ENCODE measurements at places on chromosomes 4 and X. TPM values are rescaled to one million over a fixed set of nuclear protein-coding genes. Genes with fewer than 3 reads are reported as not detected.

GRCh38 chrX:8848441-8848840 lies 47.3 kb upstream of the FAM9A start:
- no peak for DNase-seq

DNA sequence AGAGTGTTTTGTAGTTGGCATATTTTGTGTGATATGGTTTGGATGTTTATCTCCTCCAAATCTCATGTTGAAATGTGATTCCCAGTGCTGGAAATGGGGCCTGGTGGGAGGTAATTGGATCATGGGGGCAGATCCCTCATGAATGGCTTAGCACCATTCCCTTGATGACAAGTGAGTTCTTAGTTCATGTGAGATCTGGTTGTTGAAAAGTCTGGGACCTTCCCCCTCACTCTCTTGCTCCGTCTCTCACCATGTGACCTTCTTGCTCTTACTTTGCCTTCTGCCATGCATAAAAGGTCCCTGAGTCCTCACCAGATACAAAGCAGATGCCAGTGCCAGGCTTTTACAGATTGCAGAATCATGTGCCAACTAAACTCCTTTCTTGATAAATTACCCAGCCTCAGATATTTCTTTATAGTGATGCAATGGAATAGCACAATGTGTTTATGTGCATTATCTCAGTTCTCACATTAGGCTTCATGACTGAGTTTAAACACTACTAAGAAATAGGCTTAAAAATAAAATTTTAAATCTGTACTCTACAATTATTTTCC lies 1348.8 kb downstream of the STIM2 start:
- DNase-seq = no peak

Gene FGF13
- 1.3 TPM for total RNA-seq

Gene COL4A6
- total RNA-seq = 1.1 TPM

Gene NPY1R
- total RNA-seq = 2.4 TPM

DNA sequence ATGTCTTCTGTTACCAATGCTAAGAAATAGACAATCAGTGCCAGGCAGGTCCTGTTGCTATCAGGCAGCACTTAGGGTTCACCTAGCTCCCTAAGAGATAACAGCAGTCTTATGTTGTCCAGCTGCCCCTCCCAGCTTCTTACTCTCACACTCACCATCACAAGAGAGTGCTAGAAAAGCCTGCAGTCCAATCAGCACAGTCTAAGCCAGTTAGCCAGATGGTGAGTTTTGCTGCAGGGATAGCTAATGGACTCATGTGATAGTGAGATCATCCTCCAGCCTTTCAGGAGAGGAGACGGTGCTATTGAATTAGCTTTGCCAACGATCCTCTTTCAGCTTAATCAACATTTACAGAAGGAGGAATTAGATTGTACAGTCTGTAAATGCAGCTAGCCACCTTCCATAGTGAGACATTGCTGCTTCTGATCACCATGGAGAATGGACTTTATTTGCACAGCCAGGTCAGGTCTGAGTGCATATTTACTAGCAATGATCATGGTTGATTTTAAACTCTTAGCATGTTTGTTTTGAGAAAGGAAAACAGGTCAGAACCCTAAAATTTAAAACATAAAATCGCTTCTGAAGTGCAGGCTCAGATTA lies 438.3 kb downstream of the CENPC start:
- no peak for DNase-seq

Gene SSX2B
- not detected for total RNA-seq

Gene CCKAR
- not detected for total RNA-seq

- DNase-seq = no peak
These were observed 178.4 kb upstream of the GPRIN3 start for GRCh38 chr4:89486042-89486441.

DNA sequence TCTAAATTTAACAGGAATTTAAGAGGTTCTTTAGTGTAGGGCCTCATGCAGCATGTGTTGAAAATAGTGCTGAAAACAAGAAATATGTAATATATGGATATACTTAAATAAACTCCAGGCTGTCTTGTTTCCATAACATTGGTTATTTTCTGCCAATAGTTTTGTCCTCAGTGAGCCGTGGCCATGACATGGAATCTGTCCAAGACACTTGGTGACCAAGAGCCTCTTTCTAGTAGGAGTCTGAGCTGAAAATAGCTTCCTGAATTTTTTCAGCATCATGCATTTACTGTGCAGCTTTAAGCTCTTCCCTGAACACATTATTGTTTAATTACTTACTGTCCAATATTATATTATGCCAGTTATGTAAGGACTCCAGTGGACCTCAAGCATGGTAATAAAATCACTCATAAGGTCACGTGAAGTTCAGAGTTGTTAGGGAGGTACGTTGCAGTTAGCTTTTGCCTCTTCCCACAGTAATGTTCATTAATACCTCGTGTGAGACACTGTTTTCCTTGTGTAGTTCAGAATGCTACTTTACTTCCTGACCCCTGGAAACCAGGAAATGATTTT lies 488.2 kb downstream of the GRID2 start:
- no peak for DNase-seq

GRCh38 chr4:121182296-121182695 lies 18.2 kb upstream of the TNIP3 start:
- no peak for DNase-seq

Gene SATL1
- not detected for total RNA-seq

DNA sequence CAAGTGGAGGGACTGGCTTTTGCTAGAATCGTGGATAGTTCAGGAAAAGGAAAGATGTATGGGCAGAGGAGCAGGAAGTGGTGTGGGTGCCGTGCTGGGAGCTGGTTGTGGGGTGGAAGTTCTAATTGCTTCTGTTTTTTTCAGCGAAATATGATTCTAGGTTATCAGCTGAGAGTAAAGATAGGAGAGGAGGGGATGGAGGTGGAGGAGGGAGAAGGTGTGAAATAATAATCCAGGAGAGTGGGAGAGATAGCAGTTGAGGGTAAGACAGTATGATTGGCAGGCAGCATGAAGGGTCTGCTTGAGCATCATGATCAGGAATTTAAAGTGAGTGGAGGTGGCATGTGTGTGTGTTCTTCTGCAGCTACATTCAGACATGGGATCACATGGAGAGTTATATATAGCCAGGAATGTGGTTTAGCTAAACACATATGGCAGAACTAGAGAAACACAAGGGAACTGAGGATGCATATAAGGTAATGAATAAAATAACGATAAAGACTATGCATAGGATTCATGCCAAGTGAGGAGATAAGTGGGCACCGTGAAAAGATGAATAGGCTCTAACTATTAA lies 133.7 kb downstream of the ANK2 start:
- no peak for DNase-seq

DNA sequence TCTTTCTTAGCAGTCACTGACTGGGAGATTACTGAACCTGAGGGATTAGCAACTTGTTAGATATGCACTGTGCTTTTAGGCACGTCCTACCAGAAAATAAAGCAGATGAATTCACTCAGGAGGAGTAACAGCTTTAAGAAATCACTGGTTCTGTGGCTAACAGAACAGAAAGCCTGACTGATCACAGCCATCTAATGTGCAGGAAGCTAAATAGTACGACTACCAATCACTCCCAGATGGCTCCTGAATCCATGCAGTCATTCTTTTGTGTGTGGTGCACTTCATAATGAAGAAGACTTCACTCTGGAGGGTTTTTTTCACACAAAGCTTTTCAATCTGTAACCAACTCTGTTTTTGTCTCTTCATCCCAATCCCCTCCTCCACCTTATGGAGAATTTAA lies 305.3 kb upstream of the INTU start:
- no peak for DNase-seq

DNA sequence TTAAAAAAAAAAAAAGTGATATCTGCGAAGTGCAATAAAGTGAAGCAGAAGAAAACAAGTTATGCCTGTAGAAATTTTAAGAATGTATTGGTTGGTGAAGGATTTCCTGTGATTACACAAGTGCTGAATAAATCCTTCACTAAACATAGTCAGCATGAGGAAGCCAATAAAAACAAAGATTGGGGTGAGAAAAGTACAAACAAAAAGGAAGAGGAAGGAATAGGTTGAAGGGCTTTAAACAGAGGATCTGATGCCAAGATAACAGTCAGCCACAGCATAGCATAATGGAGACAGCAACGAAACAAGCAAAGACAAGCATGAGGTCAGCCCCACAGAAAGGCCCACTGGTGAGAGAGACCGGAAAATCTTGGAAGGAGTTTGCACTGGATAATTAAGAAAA lies 372.2 kb downstream of the ADAM29 start:
- DNase-seq = no peak

DNA sequence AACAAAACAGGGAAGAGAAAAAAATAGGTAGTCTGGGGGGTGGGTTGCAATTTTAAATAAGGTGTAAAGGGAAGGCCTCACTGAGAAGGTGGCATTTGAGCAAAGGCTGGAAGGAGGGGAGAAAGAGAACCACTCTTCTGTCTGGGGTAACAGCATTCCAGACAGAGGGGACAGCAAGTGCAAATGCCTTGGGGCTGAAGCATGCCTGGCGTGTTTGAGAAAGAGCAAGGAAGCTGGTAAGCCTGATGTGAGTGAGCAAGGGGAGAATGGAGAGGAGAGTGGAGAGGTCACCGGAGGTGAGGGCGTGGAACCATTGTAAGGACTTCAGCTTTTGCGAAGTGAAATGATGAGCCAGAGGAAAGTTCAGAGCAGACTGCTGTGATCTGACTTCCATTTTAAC lies 19.7 kb upstream of the DOCK11 start:
- no peak for DNase-seq

DNA sequence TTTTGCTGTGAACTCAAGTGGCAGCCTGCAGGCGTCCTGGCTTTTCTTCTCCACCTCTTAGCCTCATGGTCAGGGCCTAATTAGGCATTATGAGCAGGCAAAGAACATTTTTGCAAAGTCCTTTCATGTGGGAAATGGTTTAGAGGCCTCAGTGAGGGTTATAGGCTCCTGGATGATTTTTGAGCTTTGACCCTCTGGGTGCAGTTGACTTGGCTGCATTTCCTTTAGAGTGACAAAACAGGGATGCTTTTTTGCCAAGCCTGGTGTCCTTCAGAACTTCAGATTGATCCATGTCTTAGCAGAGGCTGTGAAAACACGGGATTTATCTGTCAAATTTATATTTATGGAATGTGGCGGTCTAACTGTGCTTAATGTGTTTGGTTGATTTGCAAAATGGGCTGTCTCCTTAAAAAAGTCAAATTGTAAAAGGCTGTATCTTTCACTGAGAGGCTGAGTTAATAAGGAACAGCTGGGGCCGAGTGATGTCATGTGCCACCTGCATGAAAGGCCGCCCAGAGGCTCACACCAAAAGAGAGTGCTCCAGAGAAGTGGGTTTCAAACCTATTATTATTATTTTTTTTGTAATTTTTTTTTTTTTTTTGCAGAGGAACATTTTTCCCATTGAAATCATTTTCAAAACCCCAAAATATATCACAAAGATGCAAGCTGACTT lies 192.2 kb upstream of the ARX start:
- DNase-seq = no peak

DNA sequence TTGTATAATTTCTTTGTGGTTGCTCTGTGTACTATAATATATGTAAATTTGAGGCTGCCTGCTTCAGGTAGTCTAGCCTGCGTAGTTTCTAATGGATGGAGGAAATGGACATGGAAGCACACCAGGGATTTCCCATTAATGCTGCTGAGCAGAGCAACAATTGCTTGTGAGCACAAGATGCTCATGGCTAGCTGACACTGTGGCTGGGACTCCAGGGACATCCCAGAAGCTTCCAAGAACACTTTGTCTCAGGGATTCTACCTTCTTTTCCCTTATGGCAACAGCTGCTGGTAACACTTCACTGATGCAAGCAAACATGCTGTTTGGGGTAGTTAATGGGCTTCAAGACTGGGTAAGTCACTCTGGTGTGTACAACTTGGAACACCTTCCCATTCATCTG lies 66.1 kb downstream of the TENT5D start:
- no peak for DNase-seq

GRCh38 chr4:111506706-111507105 lies 638.5 kb upstream of the FAM241A start:
- no peak for DNase-seq

DNA sequence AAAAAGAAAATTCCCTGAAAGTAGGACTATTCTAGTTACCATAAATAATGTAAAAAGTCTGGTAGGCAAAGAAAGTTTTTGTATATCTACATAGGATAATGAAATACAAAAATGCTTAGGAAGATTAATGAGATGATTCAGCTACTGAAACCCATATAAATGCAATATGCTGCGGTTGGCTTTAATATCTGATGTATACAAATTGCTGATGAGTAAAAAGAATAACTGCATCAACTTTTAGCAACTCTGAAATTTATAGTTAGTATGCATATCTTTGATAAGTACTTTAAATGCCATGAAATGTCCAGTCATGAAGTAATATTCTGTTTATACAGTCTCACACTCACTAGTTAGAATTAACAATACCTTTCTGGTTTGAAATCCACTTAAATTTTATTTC lies 404.8 kb downstream of the TLL1 start:
- no peak for DNase-seq

DNA sequence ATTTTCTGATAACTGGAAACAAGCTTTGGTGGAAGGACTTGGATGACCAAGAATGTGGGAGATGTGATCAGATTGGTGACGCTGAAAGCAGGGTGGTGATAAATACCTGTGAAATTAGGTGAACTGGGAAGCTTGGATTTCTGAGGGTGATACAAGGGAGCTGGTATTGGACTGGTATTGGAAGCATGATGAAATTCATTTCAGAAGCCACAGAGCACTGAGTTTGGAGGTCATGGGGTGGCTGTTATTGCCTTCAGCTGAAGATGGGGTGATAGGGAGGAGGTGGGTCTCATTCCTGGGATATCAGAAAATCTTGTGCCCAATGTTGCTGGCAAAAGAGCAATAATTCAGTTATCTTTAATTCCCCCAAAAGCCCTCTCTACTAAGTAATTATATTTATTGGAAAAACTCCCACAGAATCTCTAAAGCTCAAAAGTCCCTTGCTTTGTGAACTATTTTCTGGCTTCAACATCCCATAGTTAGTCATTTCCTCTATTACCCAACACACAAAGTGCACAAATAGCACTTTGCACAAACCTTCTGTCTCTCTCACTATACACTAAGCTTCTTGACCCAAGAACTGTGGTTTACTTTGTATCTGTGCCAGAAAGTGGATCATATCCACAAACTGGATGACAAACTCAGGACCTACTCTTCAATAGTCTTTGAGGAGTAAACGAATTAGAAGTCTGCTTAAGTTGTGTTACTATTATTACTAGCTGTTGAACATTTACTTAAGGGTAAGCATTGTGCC lies 23.1 kb upstream of the CAMK2D start:
- DNase-seq = no peak

DNA sequence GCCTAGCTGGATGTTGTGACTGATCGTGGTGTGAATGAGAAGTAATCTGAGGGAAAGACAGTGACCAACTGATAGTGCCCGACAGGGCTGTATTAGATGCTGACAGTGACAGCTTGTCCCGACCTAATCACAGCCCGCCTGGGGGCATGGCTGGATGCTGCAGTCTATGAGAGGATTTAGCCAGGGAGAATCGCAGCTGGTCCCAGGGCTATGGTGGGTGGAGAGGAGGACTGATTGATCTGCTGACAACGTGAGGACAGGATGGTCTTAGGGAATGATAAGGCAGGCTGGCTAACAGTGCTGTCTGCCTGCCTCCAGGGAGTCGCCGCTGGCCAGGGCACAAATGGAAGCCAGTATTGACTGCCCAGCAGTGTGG lies 621 bp upstream of the SUV39H1 start:
- no peak for DNase-seq

Gene SLC34A2
- total RNA-seq = 0.15 TPM

Measured in esophagus squamous epithelium (tissue), 5 donors.